Mesenchymal stem cell (in vitro differentiated cells and primary cell): ENCODE measurements at places on chromosomes 5 and 9.

DNA sequence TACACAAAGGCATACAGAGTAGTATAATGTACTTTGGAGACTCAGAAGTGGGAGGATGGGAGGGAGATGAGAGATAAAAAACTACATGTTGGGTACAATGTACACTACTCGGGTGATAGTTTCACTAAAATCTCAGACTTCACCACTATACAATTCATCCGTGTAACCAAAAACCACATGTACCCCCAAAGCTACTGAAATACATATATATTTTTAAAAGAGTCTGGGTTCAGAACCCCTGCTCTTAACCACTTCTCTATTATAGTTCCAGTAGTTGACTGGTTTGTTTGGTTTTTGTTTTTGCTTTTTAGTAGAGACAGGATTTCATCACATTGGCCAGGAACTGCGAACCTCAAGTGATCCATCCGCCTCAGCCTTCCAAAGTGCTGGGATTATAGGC lies 22.6 kb downstream of the SGTB start:
- no peak for DNase-seq

DNA sequence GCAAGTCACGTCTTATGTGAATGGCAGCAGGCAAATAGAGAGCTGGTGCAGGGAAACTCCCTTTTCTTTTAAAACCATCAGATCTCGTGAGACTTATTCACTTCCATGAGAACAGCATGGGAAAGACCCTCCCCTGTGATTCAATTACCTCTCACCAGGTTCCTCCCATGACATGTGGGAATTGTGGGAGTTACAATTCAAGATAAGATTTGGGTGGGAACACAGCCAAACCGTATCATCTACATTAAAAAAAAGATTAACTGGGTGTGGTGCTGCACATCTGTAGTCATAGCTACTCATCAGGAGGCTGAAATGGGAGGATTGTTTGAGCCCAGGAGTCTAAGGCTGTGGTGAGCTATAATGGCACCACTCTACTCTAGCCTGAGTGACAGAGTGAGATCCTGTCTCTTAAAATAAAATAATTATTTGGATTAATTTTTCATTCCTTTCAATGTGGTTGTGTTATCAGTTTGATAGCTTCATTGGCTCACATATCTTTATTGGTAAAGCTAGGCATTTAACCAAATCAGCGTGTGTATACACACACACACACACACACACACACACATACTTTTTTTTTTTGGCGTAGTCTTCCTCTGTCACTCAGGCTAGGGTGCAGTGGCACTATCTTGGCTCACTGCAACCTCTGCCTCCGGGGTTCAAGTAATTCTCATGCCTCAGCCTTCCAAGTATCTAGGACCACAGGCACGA lies 21.8 kb downstream of the DENND4C start:
- DNase-seq: no peak

- DNase-seq: no peak
These were observed 94.7 kb upstream of the TRIO start for GRCh38 chr5:14048434-14048833.

DNA sequence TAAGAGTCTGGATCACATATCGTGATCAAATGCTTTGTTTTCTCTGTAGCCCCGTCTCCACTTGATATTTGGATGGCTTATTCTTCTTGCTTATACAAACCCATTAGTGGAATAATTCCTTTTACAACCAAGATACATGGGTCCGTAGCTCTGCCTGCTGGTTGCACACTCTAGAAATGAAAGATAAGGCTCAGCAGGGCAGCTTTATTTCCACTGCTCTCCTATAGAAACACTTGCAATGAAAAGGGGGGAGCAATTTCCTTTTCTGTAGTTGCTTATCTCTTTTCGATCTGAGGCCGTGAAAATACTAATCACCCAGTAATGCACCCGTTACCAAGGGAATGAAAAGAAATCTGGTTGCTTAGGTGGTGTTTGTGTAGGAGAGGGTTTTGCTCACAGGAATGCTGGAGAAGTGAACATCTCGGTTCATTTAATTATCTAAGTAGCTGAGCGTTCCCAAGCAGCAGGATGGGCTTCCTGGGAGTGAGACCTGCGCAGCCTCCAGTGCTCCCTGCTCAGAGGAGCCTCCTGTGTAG lies 131.7 kb downstream of the ADAMTS16 start:
- peak; percentile 26 for DNase-seq

GRCh38 chr9:27292659-27293405 lies 4.1 kb downstream of the EQTN start:
- DNase-seq: no peak

DNA sequence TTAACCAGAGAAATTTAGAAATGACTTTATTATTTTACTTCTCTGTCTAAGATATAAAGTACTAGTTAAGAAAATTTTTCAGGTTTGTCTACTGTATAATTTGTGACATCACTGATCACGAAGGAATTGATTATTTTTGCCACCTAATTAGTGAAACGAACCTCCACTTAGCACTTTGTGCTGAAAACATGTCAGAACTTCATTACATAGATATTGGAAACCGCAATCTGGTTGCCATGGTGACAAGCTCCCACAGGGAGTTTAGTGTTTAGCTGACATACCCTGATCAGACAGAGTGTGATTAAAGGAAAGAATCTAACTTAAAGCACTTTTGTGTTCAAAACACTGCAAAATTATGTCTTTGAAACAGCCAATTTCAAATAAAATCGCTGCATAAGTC lies 668.4 kb upstream of the CCNG1 start:
- no peak for DNase-seq

GRCh38 chr5:142881076-142881783 lies 111.1 kb downstream of the ARHGAP26 start:
- peak; percentile 85 for DNase-seq
